Foreskin melanocyte (primary cell): ENCODE measurements at places on chromosomes 5 and 9.

- DNase-seq: no peak
Observed at GRCh38 chr5:68379275-68380036, 163.9 kb downstream of the PIK3R1 start.

DNA sequence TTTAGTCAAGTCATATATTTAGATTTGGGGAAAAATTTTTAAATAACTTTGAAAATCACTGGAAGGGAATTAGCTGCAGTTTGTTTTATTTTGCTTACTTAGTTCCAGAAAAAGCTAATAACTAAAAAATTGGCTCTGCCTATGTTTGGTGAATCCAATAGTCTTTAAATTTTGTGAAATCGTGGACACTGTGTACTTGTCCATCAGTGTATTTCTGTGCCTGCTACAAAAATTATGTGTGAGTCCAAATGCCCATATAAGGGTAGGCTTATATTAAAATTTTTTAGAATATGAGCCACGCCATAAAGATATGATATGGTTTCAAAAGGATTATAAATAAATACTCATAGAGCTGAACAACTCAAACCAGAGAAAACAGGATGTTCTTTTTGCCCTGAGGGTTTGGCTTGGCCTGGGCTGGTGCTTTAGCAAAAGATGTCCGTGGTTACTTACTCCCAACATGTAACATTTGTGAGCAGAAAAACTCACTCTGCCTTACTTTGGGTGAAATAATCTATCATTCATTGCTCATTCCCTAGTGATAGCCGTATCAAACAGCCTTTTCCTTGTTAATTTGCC lies 133.2 kb upstream of the PRLR start:
- peak; percentile 62 for DNase-seq

DNA sequence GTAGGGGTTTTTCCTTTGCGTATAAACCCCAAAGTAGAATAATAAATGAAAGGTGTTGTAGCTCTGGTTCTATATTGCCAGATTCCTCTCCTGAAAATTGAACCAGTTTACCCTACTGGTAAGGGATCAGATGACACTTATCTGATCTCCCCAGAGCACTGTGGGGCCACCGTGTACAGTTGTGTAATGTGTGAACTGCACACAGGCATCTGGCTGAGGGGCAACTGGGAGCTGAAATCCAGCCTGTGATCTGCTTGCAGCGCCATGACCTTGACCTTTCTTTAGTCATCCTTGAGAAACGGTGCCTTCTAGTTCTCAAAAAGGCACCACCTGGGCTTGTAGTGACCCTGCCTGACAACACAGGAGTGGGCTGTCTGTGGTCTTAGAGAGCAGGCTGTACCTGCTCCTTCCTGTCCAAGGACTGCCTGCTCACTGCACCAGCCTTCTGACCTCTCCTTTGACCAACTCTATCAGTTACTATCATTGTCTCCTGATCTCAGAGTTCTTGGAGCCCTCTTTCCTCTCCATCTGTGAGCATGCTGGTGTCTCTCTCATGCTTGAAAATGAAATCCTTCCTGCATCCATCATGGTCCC lies 40.2 kb downstream of the PDE6A start:
- DNase-seq: no peak

DNA sequence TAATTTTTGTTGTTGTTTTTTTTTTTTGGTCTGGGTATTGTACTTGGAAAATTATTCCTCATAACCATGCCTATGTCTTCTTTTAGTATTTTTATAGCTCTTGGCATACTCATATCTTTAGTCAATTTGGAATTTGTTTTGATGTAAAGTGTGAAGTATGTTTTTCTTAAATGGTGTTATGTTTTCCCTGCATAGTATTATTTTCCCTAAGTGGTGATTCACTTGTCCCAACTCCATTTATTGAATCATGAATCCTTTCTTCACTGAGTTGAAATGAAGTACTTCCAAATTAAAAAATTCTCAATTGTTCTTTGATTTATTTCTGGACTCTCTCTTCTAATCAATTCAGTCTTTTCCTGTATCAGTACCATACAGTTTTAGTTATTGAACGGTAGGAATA lies 46.5 kb downstream of the POLK start:
- DNase-seq: no peak

DNA sequence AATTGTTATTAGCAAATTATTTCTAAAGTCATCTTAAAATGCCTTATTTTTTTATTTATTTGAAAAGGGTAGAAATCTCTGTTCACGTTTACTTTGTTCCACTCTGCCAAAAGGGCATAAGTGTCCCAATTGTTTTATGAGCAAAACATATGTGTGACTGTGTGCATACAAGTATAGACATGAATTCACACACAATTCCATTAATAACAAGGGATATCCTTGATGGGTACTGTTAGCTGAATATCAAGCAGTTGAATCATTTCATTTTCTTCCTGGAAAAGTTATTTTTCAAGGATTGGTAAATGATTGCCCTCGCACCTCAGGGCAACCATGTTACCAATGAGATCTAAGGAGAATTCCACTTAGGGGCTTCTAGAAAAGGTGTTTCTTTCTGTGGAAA lies 92.1 kb upstream of the TAF11L2 start:
- DNase-seq: no peak

- DNase-seq: no peak
Observed at GRCh38 chr5:52661903-52662595, 125.7 kb upstream of the ITGA1 start.

GRCh38 chr9:120663950-120664349 lies 50.3 kb downstream of the MEGF9 start:
- no peak for DNase-seq

DNA sequence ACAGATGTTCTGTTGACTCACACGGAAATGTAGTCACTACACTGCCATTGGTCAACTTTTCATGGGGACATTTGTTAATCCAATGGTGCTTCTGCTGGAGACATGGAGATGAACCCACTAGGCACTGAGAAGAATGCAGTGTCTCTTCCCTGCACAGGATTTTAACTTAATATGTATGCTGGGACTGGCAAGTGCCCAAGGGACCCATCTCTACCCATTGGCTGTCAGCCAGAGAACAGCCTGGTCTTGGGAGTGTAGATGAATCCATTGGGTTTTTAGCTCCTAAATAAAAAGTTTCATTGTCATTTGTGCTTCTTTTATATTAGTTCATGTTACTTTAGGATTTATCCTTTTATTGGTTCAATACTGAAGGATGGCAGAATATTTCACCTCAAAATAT lies 195.8 kb upstream of the CDH6 start:
- DNase-seq: no peak

DNA sequence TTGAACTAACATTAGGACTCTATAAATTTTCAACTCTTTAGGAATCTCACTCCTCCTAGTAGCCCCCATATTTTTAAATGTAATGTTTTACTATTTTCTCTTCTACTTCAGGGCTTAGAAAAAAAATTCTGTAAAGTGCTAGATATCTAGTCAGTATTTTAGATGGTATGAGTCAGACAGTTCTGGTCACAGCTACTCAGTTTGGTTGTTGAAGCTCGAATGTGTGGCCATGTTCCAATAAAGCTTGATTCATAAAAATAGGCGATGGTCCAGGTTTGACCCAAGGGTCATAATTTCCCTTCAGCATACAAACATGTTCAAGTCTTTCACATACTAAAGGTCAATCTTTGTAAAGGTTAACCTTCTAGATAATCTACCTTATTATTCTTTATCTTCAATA lies 566.0 kb upstream of the CDH18 start:
- no peak for DNase-seq

- no peak for DNase-seq
Observed at GRCh38 chr5:84383816-84384603, 670 bp downstream of the EDIL3 start.

DNA sequence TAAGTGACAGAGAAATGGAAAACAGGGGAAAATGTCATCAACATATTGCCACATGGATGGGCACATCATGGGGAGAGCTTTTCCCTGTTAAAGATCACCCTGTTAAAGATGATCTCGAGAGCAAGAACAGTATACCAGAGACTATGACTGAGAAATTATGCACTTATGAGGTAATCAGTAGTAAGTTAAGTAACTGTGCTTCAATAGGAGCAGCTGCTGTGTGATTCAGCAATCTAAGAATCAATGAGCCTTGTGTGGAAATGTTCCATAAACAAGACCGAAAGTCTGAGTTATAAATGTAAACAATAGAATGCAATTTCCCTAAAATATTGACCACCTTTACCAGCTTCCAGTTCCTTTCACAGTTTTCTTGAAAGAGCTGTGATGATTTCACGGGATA lies 582.3 kb downstream of the CAAP1 start:
- DNase-seq: no peak

- DNase-seq: no peak
Observed at GRCh38 chr9:10251490-10251889, 361.3 kb downstream of the PTPRD start.

DNA sequence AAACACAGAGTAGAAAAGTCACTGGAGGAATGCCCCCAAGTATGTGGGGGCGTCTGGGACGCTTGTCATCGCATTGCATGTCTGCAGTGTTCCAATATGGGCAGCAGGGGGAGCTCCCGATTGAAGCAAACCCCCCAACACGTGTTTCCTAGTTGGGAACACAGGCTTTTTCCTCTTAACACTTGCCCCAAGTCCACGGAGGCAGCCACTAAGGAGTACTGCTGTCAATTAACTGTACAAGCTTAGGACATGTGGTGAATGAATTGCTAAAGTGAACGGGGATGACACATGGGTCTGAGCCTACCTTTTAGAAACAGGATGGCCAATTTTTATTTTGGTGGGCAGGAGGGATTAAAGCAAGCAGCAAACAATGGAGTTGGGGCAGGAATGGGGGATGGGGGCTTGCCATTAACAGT lies 2.2 kb downstream of the GABRB2 start:
- peak; percentile 21 for DNase-seq

GRCh38 chr5:5025774-5026408 lies 114.2 kb upstream of the ADAMTS16 start:
- DNase-seq: no peak

DNA sequence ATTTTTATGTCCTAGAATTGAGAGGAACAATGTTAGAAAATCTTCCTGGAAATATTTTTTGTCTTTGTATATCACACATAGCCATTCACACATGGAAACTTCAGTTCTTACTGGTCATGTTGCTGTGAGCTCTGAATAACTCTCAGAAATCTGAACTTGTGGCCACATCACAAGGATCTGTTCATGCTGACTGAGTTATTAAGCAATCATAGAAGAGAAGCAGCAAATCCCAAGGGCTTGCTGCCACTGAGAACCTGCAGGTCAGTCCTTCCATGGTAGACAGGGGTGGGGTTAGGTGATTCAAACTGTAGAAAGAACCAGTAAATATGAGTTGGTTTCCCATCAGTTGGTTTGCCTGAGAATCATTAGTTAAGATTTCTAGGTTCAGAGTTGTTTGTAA lies 27.6 kb downstream of the SGCD start:
- peak; percentile 41 for DNase-seq

- DNase-seq: no peak
Observed at GRCh38 chr9:116928884-116929283, 241.8 kb downstream of the TRIM32 start.

DNA sequence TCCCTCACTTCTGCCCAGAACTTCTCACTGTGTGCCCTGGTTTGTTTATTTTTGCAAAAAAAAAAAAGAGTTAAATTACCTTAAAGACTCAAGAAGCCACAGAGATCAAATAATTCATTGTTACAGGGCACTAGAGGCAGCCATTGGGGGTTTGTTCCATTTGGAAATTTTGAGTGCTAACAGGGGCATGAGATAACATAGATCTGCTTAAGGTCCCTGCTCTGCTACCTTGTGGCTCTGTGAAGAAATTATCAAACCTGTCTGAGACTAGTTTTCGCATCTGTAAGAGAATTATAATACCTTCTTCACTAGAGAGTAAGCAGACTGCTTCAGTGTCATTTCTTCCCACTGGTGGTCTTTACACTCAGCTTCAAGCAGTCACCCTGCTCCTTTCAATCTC lies 394 bp downstream of the TLR4 start:
- DNase-seq: no peak

DNA sequence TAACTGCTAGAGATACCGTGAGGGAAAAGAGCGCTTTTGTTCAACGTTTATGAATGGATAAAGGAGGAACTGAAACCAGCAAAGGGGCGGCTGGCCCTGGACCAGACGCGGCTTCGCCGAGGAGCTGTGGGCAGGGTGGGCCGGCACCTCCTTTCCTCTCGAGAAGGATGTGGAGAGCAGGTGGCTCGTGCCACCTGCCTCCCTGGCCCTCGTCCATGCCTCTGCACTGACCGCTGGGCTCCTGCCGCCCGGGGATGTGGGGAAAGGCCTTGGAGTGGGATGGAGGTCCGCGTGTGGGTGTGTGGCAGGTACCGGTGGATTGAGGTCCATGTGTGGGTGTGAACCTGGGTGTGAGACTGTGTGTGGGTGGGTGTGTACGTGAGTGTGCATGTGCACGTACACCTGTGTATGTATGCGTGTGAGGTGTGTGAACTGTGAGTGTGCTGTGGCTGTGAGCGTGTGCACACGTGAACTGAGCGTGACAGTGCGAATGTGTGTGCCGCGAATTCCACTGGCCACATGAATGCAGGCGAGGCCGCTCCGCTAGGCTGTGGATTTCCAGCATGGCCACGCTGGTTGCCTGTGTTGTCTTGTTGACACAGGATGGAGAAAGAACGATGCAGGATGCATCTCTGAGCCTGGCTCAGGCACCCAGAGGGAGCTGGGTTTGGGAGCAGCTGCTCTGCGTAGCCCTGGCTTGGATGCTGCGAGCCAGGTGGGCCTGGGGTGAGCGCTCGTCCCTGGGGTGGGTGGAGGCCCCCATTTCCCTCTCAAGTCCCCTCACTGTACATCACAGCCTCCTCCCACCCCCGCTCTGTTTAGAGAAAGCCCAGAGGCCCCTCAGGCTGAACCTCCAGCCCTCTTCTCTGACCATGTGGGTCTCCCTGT lies 4.4 kb upstream of the CEP72 start:
- DNase-seq: no peak

DNA sequence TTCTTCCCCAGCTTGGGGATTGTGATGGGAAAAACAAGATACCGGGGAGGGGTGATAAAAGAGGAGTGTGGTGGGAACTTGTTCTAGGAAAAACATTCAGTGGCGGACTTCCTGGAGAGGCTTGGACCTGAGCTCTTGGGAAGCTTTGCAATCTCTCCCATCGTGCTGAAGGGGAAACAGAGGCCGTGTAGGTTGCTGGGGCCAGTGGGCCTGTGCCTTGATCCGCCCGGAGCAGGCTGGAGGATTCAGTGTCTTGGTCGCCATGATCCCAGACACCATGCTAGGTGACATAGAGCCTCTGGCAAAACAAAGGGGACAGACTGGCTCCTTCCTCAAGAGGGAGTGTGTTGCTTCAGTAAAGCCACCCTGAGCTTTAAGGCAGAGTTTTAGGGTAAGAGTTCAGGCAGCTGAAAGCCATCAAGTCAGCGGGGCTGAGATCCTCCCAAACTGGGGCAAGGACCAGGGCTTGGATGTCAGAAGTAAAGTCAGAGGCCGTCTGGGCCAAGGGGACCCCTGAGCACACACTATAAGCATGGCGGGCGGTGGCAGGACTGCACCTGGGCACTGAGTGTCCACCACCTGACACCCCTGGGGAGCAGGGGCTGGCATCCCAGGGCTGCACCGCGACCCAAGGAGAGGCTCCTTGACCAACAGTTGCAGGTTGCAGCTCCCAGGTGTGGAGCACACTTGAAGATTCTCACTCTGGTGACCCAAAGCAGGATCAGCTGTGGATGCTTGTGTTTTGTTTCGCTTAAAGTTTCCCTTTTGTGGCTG lies 44.7 kb downstream of the TRIP13 start:
- DNase-seq: no peak

GRCh38 chr5:67528953-67529352 lies 332.4 kb upstream of the CD180 start:
- no peak for DNase-seq

GRCh38 chr9:18568973-18569372 lies 95.0 kb downstream of the ADAMTSL1 start:
- no peak for DNase-seq

GRCh38 chr5:58183078-58183785 lies 276.7 kb downstream of the PLK2 start:
- DNase-seq: peak; percentile 7
